ENCODE measurements at places on chromosomes 16 and 17.

- no peak for DNase-seq
These were observed 62.1 kb downstream of the MRC2 start for GRCh38 chr17:62689441-62690167.

DNA sequence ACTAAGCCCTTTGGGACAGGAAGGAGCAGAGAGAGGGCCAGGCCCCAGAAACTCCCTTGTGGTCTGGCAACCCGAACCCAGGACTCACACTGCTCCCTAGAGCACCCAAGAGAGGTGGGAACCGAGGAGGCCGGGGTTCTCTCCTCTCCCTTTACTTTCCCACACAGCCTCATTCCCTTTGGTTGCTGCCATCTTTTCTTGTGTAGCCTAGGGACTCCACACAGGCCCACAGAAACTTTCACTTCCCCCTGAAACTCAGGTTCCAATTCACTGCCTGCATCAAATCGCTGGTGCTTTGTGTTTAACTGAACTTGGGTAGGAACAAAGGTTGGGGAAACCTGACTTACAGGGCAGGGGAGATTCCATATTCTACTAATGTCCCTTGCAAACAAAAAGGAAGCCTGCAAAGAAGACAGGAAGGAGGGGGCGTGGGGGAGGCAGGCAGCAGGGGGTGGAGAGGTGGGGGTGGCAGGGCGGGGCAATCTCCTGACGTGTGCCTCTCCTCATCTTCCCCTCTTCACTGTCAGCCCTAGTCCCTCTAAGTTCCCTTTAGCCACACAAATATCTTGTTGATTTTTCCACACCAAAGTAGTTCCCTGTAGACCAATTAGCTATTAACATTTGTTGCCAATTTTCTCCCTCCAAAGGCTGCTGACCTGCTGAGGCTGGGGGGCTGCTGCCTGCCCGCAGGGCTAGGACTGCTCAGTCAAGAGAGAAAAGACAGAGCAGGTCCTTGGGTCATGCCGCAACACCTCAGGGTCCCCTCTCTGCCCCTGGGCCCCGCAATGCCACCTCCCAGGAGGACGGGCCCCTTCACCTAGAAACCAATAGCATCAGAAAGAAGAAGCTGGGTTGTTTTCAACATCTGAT is 8.0 kb downstream of the ST3GAL2 start:
- DNase-seq: peak; percentile 72

DNA sequence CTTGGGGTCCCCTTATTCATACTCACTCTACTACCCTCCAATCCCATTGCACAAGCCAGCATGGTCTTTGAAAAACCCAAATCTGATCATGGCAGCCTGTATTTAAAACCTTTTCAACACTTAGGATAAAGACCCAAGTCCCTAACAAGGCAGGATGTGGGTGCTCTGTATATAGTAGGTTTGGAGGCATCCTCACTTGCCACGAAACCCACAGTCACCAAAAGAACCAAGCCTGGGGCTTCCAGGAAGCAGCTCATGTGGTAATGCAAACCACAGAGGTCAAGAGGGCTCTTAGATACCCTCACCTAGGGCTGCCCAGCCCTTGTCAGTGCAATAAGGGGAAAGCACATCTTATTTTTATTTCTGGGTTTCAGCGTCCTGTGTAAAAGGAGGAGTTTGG is 218.6 kb upstream of the ASIC2 start:
- DNase-seq: no peak

DNA sequence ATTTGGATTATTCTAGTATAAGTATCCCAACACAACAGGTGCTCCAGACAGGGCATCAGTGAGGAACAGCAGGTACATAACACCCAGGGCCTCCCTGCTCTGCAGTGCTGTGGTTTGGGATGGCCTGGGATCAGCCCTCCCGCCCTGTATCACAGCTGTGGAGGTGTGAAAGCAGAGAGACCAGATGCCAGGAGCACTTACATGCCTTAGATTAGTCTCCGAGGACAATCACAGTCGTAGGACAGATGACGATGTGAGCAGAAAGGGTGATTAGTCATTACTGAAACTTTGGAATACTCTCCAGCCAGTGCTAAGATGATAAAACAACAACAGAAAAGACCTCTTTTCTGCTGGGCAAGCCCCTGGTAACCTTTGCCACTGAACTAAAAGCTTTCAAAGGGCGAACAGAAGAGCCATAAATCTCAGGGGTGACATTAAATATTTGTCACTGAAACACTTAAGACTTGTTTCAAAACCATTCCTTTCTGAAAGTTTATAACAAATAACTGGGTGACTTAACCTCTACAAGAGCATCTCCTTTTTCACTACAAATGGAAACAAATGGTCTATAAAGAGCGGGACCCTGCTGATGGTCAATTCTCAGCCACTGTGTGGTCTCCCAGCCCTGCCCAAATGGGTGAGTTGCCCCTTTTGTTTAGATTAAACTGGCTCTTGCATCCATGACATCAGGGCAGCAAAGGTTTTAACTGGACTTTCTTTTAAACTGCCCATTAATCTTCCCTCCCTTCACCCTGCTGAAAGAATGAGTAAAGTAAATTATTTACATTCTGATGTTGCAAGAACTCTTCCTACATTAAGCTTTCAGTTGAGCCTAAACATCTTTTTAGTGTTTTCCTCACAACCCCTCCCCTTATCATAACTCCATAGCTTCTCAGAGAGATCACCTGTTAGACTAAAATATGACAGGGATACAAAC is 183.1 kb upstream of the COX10 start:
- DNase-seq: no peak

DNA sequence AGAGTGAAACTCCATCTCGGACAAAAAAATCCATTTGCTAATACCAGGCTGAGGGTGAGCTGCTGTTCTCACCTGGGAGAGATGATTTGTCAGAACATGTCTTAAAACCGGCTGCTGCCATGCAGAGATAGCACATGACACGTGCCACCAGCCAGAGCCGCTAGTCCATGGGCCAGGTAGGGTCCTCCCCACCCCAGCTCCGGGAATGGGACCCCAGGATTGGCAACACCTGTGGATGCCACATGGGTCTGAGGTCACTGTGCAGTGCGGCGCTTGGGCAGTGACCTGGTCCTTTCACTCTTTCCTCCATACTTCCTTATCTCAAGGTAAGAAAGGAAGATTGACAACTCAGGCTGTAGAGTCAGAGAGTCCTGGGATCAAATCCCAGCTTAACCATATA is 393.3 kb upstream of the TNRC6C start:
- no peak for DNase-seq

DNA sequence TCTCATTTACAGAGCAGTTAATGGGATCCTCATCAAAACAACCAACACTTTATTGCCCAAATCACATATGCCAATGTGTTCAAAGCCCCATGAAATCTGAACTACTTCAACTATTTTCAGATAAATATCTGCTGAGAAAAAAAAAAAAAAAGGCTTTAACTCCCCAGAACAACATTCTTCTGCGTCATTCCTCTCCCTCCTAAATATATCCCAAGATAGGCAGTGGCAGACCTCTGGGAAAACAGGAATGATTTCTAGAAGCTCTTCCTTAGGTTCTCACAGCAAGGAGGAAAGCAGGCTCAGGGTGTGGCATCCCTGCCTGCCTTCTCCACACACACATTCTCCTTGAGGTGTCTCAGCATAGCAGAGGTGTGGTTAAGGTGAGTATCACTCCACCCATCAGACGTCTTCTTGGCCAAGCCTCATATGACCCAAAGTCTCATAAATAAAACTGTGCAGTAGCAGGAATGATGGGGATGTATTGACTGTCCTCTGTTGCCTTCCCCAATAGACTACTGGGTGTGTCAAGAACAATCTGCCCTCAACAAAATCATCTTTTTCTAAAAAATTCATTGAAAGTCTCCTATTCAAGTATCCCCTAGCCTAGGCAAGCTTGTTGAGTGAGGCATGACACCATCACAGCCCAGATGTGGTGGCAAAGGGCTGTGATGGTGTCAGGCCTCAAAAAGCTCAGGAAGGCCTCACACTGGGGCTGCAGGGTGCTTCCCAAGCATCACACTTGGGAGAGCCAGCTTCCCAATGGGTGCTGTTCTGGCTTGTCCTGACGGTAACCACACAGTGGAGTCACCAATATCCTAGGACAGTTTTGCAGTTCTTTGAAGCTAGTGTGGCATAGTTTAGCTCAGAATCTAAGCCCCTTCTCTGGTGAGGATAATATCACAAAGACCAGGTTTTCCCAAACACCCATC is 135.4 kb upstream of the SOX9 start:
- no peak for DNase-seq

GRCh38 chr17:76492989-76493501 is 8.2 kb downstream of the RHBDF2 start:
- DNase-seq: peak; percentile 62

DNA sequence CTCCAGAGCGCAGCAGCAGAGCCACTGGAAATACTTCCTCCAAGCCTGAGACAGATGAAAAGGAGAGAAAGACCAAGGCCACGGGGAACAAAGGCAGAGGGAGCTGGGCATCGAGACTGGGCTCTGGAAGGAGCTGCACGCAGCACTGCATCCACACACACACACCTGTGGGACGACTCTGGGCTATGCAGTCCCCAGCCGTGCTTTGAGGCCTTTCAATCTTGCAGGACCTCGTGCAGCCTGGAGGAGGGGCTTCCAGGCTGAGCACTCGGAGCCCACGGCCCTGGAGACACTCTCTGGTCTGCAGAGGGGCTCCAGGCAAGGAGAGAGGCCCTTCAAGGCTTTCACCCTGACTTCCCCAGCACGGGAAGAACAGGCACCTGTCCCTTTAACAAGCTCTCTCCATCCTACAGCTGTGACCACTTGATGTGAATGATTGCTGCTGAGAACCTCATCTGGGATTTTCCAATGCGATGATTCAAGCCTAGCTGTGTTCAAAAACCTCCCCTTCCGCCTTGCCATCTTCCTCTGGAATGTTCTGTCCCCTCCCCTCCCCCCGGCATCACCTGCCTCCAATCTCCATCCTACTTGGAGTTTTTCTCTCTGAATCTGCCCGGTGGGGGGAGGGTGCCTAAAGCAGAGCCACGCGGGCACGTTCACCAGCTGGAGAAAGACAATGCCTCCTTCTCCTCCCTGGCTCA is 37.5 kb downstream of the RBFOX3 start:
- no peak for DNase-seq

- no peak for DNase-seq
These were observed 42.6 kb downstream of the RAB11FIP4 start for GRCh38 chr17:31433811-31434726.

DNA sequence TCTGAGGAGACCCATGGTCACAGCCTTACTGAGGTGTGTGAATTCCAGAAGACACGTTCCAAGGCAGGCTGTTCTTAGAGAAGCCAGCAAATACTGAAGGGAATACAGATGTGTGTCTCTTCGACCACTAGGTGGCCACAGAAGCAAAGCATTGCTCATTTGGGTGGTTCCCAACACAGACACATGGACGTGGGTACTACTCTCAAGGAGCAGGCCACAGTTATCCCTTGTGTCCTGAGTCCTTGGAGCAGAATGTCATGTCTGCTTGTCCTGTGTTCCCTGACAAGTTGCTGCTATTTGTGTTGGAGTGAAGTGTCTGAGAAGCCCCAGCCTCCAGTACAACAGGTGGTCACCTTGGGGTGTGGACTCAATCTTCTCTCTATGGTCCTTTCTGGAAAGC is 30.3 kb downstream of the HMOX2 start:
- DNase-seq: peak; percentile 65

DNA sequence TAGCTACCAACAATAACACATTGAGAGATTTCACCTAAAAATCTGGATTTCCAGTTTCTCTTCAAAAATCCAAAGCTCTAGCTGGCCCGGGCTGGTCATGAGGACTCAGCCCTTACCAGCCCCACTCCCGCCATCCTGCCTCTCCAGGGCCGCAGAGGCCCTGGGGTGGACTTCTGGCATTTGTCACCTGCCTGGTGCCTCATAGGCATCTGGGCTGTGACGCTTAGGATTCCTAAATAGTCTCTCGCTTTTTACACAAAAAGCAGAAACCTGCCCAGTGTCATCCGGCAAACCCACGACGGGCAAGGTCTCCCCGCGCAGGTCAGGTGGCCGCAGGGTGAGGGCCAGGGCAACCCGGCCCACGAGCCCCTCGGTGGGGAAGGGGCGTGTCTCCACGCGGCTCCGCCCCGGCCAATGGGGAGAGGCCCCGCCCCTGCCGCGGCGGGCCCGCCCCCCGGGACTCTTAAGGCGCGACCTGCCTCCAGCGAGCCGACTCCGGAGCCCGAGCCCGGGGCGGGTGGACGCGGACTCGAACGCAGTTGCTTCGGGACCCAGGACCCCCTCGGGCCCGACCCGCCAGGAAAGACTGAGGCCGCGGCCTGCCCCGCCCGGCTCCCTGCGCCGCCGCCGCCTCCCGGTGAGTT is at the start of gene VASN:
TSS of gene VASN (plus strand) at position 492 of the 644 bp plus-strand sequence. CDS start 9,030 bp downstream, outside the sequence.
- DNase-seq: peak; percentile 80

DNA sequence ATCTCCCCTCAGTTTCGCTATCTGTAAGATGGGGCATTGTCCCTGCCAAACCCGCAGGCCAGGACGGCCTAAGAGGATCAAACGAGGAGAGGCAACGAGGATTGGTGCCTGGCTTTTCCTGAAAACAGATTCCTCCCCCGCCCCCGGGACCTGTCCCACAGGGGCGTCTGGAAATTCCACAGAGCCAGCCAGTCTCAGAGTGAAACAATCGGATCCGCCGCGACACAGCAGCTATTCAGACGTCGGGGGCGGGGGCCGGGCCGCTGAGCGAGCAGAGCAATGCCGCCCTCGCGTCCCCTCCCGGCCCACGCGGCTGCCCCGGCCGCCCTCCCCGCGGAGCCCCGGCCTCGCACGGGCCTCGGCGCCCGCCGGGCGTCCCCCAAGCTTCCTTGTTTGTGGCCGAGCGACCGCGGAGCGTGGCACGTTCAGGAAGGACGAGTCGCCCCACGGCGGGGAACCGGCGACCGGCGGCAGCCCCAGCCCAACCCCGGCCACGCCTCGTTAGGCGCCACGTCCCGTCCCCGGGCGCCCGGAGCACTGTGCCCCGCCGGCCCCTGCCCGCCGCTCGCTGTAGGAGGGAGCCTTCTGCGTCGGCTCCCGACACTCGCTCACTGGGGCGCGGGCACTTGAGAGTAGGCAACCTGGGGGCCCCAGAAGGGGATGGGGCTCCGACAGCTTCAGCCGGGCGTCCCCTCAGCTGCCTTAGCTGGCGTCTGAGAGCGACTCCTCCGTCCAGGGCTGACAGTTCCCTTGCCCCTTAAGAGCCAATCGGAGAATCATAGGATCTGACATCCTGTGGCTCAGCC is 29.6 kb upstream of the PHOSPHO1 start:
- peak; percentile 75 for DNase-seq

GRCh38 chr16:10554569-10554968 is 25.8 kb downstream of the EMP2 start:
- no peak for DNase-seq

- DNase-seq: no peak
These were observed 76.4 kb downstream of the SOCS1 start for GRCh38 chr16:11179574-11179973.

DNA sequence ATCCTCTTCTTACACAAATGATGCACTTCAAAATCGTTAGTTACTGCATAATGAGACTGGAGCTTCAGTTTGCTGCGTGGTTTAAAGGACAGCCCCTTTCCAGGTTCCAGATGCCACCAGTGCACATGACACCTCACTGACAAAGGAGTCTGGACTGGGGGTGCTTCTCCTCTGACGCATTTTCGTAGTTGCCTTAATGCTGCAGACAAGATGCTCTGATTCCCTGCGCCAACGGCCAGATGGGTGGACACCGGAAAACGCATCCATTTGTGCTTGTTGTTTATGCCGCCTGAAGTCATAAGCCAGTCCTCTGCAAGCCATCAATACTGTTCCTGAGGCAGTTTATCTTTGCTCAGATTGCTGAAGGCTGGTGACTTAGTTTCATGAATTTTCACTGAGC is 16.0 kb downstream of the FBXO31 start:
- DNase-seq: no peak
